AG20443 (cell line): ENCODE measurements at places on chromosomes 3 and 15.
A peak's percentile ranks its signal among the peaks of the same experiment; 100 is the strongest.

- no peak for DNase-seq
These were observed 87.5 kb downstream of the NEK10 start for GRCh38 chr3:27281671-27282150.

GRCh38 chr3:63876260-63876659, 12.6 kb downstream of the ATXN7 start:
- DNase-seq: no peak

DNA sequence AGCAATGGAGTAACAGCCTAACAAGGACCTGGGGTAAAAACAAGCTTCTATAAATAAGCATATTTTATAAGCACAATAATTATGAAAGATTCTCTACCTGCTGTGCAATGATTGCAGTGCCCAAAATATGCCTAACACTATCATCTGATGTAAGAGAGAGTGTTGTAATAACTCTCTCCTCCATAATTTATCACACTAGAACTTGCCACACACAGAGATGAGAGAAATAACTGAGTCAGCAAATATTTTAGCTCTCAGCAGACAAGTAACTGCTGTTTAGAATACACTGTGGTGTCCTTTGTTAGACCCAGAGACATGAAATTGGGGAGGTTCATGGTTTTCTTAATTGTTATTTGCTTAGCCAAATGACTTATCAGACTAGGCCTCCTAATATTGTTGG, 105.3 kb upstream of the ACP3 start:
- DNase-seq: no peak

DNA sequence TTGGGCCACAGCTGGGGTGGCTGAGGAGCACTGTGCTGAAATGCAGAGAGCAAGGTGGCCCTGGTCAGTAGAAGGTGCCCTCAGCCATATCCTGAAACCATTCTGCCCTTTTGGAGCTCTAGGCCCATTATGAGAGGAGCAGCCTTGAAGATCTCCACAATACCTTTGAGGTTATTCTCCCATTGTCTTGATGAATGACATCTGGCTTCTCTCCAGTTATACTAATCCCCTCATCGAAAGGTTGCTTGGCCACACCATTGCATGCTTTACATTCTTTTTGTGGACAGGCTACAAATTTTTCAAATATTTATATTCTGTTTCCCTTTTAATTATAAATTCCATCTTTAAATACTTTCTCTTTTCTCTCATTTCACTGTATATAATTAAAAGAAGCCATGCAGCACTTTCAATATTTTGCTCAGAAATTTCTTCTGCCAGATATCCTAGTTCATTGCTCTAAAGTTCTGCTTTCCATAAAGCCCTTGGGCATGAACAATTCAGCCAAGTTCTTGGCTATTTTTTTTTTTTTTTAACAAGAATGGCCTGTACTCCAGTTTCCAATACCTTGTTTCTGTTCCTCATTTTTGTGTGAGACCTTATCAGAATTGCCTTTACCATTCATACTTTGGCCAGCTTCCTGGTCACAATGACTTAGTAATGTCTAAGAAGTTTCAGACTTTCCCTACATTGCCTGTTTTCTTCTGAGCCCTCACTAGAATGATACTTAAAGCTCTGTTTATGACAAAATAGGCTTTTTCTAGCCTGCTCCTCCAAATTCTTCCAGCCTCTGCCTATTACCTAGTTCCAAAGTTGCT, 138.9 kb upstream of the SGO1 start:
- DNase-seq: no peak

- DNase-seq: no peak
These were observed 1.5 kb downstream of the PLCL2 start for GRCh38 chr3:16886303-16886683.

GRCh38 chr3:13417166-13417947, 2.8 kb downstream of the NUP210 start:
- DNase-seq: no peak

DNA sequence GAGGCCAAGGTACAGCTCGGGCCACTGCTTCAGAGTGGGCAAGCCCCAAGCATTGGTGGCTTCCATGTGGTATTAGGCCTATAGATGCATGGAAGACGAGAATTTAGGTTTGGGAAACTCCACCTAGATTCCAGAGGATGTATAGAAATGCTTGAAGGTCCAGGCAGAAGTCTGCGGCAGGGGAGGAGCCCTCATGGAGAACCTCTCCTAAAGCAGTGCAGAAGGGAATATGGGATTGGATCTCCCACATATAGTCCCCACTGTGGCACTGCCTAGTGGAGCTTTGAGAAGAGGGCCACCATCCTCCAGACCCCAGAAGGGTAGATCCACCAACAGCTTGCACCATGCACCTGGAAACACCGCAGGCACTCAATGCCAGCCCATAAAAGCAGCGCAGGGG, 48.1 kb upstream of the XXYLT1 start:
- DNase-seq: no peak

GRCh38 chr15:78751602-78751979, 59.7 kb downstream of the ADAMTS7 start:
- DNase-seq: no peak

GRCh38 chr15:65424683-65425082, 1.9 kb upstream of the IGDCC4 start:
- DNase-seq: no peak

- no peak for DNase-seq
These were observed 732.4 kb upstream of the GBE1 start for GRCh38 chr3:82493858-82494257.

DNA sequence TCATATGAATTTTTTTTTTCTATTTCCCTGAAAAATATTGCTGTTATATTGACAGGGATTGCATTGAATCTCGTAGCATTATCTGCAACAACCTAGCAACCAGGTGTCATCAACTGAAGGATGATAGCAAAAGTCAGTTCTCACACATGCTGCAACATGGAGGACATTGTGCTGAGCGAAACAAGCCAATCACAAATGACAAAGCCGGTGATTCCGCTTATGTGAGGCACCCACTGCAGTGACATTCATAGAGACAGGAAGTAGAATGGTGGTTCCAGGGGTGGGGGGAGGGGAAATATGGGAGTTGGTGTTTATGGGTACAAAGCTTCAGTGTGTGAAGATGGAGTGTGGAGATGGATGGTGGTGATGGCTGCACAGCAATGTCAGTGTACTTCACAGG, 7.6 kb downstream of the NIPA1 start:
- no peak for DNase-seq

DNA sequence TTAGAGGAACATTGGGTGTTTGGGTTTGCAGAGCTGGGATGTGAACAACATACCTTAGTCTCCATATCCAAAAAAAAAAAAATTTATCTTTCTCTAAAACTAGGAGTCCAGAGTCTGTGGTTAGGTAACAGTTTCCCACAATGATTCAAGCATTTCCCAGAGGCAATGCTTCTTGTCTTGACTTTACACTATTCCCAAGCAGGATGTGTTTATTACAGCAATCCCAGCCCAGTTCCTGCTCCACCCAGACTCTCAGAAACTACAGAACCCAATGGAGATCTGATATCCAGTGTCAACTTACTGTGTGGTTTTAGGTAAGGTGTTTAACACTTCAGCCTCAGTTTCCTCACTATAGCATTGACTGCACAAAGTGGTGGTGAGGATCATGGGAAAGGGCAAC, 2.3 kb upstream of the C3orf62 start:
- peak; percentile 66 for DNase-seq

GRCh38 chr3:10303105-10303504, 10.4 kb upstream of the GHRL start:
- no peak for DNase-seq

DNA sequence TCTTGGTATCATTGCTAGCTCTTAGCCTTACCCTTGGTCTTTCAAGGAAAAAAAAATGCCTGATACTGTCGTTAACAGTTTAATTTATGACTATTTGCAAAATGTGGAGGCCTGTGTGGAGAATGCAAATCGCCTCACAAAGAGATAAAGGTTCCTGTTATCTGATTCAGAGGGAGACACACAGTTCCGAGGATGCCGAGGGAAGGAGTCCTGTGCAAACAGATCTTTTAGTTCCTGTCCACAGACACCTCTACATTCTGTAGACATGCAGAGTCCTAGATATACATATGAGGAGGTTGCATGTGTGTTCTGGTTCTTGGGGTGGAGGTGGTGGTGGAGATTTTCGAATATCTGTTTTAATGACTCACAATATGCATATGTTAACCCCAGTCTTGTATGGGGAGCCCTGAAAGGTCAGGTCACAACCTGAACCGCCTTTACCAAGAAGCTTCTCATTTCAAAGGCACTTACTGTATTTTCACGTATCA, 5.7 kb downstream of the NR2F2 start:
- DNase-seq: no peak

GRCh38 chr3:17500618-17501017, 241.8 kb downstream of the TBC1D5 start:
- no peak for DNase-seq

DNA sequence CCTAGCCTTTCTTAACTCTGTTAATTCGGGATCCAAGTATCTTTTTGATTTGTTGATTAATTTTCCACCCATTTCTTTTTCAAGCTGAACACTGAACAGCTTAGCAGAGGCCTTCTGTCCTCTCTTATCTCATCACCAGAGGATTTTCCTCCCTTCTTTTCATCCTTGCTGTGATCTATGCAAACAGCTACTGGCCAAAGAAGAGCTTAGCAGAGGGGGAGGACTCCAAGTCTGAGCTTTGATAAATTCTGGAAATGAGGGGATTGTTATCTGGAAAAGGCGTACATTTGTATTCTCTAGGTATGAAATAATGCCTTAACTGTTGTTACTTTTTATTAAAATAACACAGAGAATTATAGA, 13.4 kb downstream of the DZIP3 start:
- DNase-seq: no peak

- peak; percentile 92 for DNase-seq
These were observed 37.2 kb downstream of the IL20RB start for GRCh38 chr3:136994772-136995516.

DNA sequence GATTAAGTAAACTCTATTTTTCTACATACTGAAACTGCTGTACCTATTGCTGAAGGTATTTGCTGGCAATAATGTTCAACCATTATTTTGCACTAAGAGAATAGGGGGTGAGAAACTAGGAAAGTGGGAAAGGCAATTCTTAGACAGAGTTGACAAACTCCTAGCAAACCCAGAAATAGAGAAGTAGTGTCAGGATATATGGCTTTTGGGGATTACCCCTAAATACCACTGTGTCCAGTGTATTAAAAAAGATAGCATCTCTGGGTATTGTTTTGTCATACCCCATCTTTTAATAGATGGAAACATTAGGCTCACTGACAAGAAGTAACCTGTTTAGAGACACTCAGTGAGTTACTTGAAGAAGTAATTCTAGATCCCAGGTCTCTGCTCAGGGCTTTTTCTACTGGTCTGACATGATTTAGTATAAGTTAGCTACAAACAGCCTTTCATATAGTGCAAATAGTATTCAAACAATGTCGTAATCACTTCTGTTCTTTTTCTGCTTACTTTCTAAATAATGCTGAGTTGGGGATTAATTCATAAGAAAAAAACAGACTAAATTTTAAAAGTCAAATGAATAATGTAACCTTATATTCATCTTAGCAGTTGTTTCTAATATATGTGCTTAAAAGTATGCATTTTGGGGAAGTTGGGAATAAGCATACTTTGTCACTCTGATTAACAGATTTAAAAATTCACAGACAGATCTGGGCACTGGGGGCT, 107.2 kb downstream of the IL1RAP start:
- no peak for DNase-seq

GRCh38 chr15:68114356-68114755, 60.2 kb downstream of the PIAS1 start:
- peak; percentile 13 for DNase-seq

DNA sequence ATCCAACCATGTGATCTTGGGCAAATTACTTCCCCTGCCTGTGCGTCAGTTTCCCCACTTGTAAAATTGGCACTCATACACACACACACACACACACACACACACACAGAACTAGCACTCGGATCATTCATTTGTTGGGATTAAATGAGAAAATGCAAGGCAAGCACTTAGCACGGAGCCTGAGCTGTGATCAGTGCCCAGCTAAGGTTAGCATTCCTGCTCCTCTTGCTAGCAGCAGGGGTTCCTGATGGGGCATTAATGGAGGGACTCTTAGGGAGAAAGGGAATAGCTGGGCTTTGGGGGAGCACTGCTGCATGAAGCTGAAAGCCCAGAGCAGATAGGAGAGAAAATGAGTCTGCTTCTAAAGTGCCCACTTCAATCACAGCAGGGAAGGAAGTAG, 187.7 kb upstream of the C2CD4B start:
- no peak for DNase-seq

GRCh38 chr3:24273491-24273890, 221.2 kb downstream of the THRB start:
- no peak for DNase-seq

DNA sequence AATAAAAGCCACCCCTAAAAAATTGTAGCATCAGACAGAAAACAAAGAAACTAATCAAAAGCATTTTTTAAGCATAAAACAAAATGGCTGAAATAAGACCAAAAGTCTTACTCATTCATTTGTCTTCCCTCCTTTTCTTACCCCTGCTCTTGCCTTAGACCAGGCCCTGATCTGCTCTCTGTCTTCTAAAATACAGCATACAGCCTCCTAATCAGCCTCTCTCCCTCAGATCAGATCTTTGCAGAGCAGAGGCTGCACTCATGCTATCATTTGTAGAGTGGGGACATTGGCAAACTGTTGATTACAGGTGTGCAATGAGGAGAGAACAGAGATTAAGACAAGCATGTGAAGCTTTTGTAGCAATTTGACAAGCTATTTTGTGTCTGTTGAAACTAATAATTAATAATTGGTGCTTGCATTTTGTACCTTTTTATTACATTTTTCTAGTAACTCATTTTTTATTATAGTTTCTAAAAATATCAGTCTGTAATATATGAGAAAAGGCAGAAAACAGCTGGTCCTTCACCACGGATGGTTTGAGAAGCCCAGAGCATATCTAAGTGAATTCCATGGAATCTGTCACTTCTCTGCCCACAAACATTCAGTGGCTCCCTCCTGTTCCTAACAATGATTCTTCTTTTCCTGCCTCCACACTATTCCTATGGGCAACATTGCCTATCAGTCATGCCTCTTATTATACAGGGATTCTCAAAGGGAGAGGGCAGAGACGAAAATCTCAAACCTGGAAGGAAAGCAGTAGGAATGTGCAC, 286.2 kb upstream of the STT3B start:
- DNase-seq: no peak

GRCh38 chr3:147113293-147114044, 292.9 kb downstream of the ZIC4 start:
- DNase-seq: peak; percentile 40

DNA sequence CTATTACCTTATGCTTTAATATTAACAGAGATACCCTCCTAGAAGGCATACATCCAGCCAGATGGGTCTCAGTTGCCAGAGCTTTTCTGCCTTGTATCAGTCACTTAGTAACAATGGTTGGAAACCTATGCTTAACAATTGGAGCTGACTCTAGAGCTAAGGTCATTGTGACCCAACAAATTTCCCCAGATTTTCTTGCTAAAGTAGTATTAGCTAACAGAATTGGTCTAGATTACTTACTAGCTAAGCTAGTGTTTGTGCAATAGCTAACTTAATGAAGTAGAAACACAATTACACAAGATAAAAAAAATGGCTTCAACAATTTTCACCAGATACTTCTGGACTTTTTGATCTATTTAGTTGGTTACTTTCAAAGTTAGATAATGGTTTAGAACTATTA, 236.9 kb downstream of the NSUN3 start:
- no peak for DNase-seq

GRCh38 chr3:177206936-177207335, 9.7 kb upstream of the TBL1XR1 start:
- no peak for DNase-seq

GRCh38 chr3:185555860-185556347, 3.5 kb upstream of the LIPH start:
- DNase-seq: no peak

- no peak for DNase-seq
These were observed 101.9 kb downstream of the SERPINI1 start for GRCh38 chr3:167837466-167837865.

GRCh38 chr3:188573291-188573940, 419.5 kb downstream of the LPP start:
- DNase-seq: no peak
